ENCODE measurements at places on chromosomes 7 and 10. TPM values are rescaled to one million over a fixed set of nuclear protein-coding genes. Genes with fewer than 3 reads are reported as not detected.

GRCh38 chr10:30436191-30436611 lies 2.2 kb downstream of the MAP3K8 start:
- no peak for DNase-seq

DNA sequence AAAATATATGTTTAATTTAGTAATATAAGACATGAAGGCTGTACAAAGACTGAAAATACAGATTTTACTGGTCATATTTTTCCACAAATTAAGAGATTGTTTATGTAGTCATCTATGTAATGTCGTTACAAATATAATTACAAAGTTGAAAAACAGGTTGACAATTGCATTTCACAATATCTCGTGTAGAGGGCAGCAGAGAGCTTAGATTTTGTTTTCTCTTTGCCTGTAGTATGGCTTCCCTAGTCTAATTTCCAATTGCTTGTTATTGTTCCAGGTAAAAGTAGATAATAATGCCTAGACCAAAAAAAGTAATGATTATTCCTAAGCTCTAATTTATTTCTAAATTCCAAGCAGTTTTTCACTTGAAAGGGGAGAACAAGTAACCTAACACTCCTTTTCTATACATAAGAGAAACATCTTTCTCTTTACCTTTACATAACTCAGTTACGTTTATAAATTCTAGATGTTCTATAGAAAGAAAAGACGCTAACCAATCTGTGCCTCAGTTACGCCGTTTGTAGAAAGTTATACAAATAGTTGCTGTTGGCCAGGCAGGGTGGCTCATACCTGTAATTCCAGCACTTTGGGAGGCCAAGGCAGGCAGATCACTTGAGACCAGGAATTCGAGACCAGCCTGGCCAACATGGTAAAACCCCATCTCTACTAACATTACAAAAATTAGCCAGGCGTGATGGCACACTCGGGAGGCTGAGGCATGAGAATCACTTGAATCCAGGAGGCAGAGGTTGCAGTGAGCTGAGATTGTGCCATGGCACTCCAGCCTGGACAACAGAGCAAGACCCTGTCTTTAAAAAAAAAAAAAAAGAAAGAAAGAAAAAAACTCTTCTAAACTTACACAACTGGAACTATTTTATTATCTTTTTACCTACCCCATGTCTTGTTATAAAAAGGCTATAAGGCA lies 30.0 kb downstream of the NET1 start:
- peak; percentile 53 for DNase-seq

The ZNF503 gene
- polyA plus RNA-seq, result 3.8 TPM

The HOXA6 gene
- polyA plus RNA-seq, result 0.71 TPM

GRCh38 chr10:127850944-127851343 lies 41.8 kb downstream of the CLRN3 start:
- DNase-seq, result no peak

DNA sequence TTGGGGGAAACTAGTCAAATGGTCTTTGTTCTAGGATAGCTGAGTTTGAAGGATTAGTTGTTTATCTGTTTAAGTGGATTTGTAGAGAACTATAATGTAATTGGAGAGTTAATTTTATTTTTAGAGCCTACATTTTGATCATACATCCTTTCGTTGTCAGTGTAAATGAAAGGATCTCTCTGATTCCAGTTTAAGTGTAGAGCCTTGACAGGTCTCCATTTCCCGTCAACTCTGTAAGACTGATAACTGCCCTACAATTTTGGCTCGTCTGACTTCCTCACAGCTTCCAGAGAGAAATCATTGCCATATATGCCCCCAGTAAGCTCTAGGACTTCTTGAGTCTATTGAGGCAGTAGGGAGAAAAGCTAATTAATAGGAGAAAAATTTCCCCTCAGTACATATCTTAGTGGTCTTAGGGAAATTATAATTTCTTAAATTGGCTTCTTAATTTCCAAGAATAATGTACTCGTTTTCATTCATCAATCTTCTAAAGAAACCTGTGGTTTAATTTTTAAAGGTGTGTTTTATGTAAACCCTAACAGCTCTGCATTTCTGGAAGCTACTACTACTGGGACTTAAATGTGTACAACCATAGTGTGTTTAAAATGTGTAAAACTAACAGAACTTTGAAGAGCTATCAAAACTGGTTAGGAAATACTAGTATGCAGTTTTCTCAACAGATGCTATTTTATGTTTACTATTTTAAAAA lies 3.8 kb downstream of the KMT2E start:
- no peak for DNase-seq

The LIPJ gene
- polyA plus RNA-seq, result not detected

GRCh38 chr10:45502458-45502857 lies 128.4 kb downstream of the ALOX5 start:
- DNase-seq, result no peak

- DNase-seq, result no peak
Measured at GRCh38 chr7:116991233-116991632, 37.9 kb downstream of the ST7 start.

The GFRA1 gene
- 0.02 TPM for polyA plus RNA-seq

The CYP2W1 gene
- not detected for polyA plus RNA-seq

DNA sequence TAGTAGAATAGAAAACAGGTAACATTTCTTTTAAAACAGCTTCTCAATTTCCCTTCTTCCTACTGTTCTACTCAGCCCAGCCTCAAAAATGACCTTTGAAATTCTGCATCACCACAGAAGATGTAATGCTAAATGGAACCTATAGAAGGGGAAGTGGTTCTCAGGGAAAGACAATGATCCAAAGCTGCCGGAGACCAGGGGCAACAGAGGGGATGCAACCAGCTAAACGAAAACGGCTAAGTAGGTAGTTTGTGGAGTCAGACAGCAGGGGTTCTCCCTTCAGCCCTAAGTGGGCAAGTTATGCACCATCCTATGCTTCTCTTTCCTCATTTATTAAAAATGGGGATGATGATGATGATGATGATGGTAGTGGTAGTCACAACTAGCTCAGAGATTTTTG lies 214.3 kb downstream of the ELMO1 start:
- no peak for DNase-seq

Measured in mammary epithelial cell (primary cell).